ENCODE measurements at places on chromosomes 7 and 10.

DNA sequence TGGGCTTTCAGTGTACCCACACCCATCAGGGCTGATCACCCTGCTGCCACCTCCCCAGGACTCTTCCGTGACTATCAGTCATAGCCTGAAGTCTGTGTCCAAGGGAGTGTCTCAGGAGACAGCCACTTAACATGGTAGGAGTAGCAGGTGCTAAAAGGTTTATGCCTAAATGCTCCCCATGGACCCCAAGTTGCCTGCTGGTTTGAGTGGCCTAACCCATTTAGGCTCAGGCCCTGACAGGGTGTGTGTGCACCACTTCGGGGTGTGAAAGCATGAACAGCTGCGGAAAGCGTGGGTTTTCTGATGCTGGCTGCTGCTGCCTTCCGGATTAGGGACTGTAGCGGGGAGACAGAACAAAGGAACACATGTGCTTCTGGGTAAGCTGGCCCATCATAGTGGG, 93.2 kb upstream of the SAMD8 start:
- DNase-seq, result no peak

- DNase-seq, result peak; percentile 56
Measured at GRCh38 chr7:116802746-116803152, 59.6 kb upstream of the CAPZA2 start.

- DNase-seq, result no peak
Measured at GRCh38 chr10:80648106-80648505, 110.4 kb downstream of the SH2D4B start.

GRCh38 chr10:62045765-62046521, 144.4 kb downstream of the ARID5B start:
- no peak for DNase-seq

DNA sequence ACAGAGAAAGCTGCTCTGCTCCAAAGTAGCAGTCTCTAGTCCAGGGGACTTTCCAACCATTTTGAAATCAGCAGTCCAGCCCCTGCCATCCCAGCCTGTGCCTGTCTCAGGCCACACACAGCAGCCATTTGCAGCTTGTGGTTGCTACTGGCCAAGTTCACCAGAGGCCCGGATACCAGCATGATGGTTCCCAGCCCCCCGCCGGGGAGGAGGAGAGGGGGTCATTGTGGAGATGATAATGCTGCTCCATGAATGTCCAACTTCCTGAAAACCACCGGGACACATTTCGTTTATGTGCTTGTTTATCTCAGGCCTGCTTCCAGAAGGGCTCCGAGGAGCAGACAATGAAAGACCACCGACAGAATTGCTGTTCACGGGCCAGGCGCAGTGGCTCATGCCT, 160.0 kb downstream of the UBE2H start:
- no peak for DNase-seq

DNA sequence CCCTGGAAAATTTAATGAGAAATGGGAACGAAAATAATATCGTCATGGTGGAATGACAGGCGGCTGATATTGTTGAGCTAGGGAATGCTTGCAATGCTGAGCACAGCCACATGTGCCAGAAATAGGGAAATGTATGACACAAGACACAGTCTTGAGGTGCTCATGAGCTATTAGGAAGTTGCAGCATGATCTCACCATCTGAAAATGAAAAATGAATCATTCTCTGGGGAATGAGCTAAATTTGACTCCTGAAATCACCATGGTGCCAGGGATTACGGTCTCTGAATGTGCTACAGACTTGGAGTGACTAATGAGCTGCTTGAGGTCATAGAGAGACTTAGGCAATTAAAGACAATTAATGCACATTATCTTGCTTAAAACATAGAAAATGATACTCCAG, 845.0 kb downstream of the CNTNAP2 start:
- no peak for DNase-seq

DNA sequence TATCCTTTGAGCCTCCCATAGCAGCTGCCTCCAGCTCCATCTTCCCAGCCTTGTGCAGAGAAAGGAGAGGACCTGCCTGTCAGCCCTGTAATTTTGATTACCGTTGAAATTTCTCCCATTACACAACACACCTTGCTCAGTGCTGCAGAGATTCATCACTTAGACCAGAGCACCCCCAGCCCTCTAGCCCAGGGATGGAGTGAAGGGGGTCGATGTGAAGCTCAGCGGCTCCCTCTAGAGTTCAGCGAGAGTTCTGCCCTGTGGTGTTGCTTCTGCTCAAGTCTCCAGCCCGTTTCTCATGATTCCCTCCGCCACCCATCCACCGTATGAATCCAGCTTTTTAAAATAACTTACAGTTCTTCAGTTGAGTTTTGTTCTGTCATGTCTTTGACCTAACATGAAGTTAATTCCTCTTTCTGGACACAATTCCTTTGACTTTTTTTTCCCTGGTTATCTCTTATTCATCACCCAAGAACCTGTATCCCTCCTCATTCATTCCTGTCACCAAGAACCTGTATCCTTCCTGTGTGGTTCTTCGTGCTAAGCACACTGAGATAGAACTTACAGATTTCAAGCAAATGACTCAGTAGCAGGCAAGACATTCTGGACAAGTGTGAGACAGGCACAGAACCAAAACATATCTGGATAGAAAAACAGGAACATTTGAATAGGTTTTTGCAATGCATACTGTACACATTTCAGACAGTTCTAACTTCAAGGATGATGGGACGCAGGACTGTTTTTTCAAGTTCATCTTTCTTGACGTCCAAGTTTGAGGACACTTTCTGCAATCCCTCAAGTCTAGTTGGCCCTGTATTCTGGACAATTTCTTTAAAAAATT, 35.0 kb upstream of the ZNF32 start:
- peak; percentile 14 for DNase-seq

DNA sequence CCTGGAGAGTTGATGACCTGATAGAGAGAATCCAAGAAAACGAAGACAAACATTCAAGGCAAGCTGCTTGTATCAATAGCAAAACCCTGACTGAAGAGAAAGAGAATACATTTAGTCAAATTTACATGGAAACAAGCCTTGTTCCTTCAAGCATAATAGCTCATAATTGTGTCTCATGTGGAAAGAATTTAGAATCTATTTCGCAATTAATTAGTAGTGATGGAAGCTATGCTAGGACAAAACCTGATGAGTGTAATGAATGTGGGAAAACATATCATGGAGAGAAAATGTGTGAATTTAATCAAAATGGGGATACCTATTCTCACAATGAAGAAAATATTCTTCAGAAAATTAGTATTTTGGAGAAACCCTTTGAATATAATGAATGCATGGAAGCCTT, 18.0 kb downstream of the RBAK start:
- no peak for DNase-seq

DNA sequence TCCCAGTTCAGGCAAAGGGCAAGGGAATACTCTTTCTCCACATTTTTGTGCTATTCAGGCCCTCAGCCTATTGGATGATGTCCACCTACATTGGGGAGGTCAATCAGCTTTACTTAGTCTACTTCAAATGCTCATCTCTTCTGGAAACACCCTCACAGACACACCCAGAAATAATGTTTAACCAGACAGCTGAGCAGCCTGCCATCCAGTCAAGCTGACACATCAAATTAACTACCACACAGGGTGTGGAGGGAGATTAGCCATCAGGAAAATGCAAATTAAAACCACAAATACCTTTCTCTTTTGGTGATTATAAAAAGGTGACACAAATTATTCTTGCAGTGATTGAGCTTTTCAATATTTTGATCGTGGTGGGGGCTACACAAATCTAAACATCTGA, 74.7 kb upstream of the FZD8 start:
- DNase-seq, result no peak

GRCh38 chr7:157473051-157473569, 136.3 kb downstream of the DNAJB6 start:
- no peak for DNase-seq
